ENCODE measurements at places on chromosomes 3 and 15.

DNA sequence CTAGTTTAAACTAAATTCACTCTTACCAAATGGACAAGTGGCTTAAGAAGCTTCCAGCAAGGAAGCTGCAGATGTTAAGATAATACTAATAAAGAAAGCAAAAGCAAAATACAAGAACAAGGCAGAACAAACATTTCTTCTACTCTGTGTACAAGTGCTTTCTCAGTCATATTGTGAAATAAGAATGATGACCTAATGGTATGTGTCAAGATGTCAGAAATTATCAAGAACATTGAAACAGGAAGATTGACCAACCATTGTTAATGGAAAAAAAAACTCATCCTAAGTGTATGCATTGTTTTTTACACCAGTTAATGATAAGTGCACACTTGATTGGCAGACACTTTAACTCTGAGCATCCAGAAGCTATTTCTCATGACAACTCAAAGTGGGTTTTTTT, 65.4 kb upstream of the P2RY1 start:
- DNase-seq = no peak

- no peak for DNase-seq
These were observed 3.0 kb downstream of the DZIP1L start for GRCh38 chr3:138112362-138112761.

- no peak for DNase-seq
These were observed 1.5 kb downstream of the NTRK3 start for GRCh38 chr15:88255087-88255483.

- DNase-seq = no peak
These were observed 153.6 kb downstream of the TNIK start for GRCh38 chr3:171306631-171307030.

- no peak for DNase-seq
These were observed 504.7 kb upstream of the PROK2 start for GRCh38 chr3:72289692-72290071.

DNA sequence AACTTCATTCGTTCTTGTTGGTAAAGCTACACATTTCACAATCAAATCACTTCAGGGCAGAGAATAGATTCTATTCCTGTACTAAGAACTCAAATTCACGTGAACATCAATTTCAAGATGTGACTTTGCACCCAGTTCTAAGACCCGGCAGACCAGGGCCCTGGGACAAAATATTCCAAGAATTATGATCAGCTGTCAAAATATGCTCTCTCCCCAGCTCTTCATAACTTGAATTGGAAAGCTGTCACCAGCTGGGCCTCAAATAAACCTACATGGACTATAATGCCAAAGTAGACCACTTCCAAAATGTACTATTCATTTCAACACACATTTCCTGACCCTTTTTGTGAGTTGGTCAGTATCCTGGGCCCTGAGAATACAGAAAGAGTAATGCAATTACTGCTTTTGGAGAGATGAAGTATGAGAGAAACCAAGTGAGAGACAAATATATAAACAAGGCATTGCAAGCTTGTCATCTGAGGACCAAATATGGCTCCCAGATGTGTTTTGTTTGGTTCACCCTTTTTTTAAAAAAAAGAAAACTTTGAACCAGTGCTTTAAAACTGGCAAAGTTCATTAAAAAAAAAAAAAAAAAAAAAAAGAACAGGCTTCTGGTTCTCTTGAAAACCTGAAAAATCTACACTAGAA, 14.9 kb downstream of the MAGI1 start:
- DNase-seq = no peak

DNA sequence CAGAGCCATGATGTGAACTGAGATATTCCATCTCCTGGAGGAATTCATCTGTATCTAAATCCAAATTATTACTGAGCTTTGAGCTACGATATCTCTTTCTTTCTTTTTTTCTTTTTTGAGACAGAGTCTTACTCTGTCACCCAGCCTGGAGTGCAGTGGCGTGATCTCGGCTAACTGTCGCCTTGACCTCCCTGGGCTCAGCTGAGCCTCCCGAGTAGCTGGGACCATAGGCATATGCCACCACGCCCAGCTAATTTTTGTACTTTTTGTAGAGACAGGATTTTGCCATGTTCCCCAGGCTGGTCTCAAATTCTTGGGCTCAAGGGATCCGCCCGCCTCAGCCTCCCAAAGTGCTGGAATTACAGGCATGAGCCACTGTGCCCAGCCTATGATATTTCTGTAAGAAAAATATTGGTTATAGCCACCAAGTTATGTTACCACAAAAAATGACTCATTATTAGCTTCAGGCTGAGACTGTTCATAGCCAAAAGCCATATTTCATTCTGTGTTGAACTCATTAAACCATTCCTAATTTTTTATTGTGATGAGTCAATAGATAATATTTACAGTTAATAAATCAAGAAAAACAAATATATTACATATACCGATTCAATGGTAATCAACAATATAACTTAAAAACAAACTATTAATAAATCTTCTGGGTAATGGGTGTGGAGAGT, 27.1 kb upstream of the SLC30A4 start:
- DNase-seq = no peak

GRCh38 chr15:58070801-58071418, 5.4 kb upstream of the ALDH1A2 start:
- no peak for DNase-seq

GRCh38 chr3:32452009-32452408, 50.6 kb downstream of the CMTM6 start:
- DNase-seq = no peak

- no peak for DNase-seq
These were observed 63.2 kb downstream of the ADAM10 start for GRCh38 chr15:58686286-58686685.

GRCh38 chr3:127081001-127081720, 98.2 kb downstream of the PLXNA1 start:
- DNase-seq = no peak

- no peak for DNase-seq
These were observed 56.9 kb upstream of the FOXP1 start for GRCh38 chr3:71640331-71640983.

GRCh38 chr3:14307656-14308302, 94.6 kb upstream of the SLC6A6 start:
- no peak for DNase-seq

- DNase-seq = no peak
These were observed 55.5 kb downstream of the FNDC3B start for GRCh38 chr3:172094621-172095557.

- peak; percentile 60 for DNase-seq
These were observed 73.1 kb upstream of the SLC6A6 start for GRCh38 chr3:14329116-14329830.

DNA sequence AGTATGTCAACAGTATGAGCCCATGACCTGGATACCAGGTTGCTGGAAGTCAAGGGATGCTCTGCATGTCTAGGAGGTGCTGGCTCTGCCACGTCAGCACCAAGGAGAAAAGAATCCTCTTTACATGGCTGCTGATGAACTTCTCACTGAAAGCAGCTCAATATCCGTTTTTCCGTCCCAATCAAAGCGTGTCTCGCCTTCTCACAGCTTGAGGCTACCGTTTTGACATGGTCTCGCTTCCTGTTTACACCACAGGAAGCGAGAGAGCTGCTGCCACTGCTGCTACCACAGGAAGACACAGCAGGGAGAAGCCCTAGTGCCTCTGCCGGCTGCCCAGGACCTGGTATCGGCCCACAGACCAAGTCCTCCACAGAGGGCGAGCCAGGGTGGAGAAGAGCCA, 27.3 kb downstream of the STARD5 start:
- DNase-seq = no peak

- no peak for DNase-seq
These were observed 143.9 kb downstream of the LSAMP start for GRCh38 chr3:116301422-116301821.

GRCh38 chr15:70530503-70530902, 232.9 kb downstream of the UACA start:
- DNase-seq = no peak

- no peak for DNase-seq
These were observed 471.1 kb downstream of the SHQ1 start for GRCh38 chr3:72376956-72377710.

- no peak for DNase-seq
These were observed 102.9 kb downstream of the SUCLG2 start for GRCh38 chr3:67551361-67552016.

DNA sequence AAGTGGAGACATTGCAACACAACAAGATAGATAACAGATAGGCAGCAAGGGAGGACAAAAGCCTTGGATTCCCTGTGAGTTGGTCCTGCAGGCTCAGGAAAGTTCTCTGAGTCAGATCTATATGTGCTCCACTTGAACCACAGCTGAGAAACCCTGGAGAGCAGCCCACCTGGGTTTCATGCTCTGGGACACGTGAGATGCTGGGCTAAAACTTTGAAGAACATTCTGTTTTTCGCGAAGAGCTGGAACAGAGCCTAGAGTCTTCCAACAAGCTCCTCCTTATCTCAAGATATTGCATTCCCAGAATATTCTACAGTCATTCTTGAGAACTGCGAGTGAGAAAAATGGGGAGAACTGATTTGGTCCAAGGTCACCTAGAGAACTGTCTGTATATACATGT, 583.0 kb upstream of the ROBO1 start:
- no peak for DNase-seq

- DNase-seq = no peak
These were observed 119.9 kb upstream of the GAP43 start for GRCh38 chr3:115503394-115503793.

- DNase-seq = no peak
These were observed 14.7 kb downstream of the MYH15 start for GRCh38 chr3:108495717-108496116.

GRCh38 chr3:23623844-23624243, 181.9 kb upstream of the UBE2E1 start:
- DNase-seq = no peak

Measured in epithelial cell of prostate (primary cell).